Stimulated activated CD4-positive, alpha-beta T cell treated with anti-CD3 and anti-CD28 coated beads, Interleukin-2, amount 100 ng/mL, for 4 hours (primary cell): ENCODE measurements at places on chromosomes 11 and 22.

DNA sequence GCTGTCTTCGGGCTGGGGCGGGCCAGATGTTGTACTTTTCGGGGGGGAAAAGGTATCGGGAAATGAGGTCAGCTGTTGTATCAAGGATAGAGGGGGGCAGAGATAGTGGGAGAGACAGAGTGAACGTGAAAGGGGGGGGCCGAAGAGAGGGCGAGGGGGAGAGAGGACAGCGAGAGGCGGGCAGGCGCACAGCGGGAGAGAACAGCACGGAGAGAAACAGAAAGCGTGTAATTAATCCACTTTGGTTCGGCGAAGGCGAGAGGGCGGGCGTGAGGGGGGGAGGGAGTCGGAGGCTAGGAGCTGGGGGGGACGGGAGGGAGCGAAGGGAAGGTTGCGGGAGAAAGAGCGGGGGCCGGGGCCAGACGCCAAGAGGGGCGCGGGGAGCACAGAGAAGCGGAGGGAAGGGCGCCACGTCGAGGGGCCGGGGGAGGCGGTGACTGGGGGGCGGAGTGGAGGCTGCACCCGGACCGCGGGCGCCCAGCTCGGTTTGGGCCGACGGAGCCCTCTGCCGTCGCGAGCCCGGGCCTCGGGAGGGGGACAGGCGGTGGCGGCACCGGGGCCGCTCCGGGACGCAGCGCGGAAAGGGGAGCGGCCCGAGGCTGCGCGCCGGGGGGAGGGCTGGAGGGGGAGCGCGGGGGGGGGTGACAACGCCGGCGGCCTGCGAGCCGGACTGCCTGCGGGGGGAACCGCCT is 612 bp downstream of the IGF2 start:
- DNase-seq, result no peak

DNA sequence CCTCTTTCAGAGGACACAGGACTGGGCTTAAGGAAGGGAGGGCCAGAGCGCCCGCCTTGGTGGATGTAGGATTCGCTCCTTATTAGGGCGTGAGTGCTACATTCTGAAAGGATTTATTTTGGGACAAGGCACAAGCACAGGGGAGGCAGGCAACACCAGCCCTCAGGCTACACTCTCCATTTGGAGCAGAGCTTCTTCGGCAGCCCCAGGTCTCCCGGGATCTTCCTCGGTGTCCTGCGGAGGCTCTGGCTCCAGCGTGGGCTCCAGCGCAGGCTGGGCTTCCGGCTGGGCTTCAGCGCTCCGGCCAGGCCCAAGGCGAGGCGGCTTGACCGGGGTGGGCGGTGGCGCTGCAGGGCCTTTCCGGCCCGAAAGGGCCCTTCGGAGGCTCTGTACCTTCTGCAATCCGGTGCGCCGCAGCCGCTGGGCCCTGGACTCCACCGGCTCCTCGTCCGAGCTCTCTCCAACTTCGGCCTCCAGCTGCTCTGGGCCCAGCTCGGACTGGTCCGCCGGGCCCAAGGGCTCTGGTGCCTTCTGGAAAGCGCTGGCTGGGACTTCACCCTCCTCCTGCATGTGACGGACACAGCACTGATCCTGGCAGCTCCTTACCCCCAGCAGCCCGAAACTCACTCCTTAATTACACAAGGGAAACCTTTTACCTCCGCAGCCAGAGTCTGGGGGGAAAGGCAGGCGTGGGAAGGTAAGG is 1.1 kb downstream of the CAVIN3 start:
- DNase-seq, result no peak

DNA sequence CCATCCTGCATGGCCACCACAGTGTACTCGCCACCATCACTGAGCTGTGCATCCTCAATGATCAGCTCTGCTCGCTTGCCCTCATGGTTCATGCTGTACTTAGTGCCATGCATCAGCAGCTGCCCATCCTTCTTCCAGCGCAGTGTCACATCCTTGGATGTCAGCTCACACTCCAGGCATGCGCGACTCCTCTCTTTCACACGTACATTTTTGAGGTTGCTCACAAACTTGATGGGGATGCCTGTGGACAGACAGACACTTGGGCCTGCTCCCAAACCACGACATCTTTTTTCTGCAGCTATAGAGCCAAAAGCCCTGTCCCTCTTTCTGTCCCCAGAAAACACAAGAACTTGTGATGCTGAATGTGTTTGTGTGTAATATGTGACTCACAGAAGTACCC is 10.5 kb downstream of the IGSF22 start:
- DNase-seq, result no peak

DNA sequence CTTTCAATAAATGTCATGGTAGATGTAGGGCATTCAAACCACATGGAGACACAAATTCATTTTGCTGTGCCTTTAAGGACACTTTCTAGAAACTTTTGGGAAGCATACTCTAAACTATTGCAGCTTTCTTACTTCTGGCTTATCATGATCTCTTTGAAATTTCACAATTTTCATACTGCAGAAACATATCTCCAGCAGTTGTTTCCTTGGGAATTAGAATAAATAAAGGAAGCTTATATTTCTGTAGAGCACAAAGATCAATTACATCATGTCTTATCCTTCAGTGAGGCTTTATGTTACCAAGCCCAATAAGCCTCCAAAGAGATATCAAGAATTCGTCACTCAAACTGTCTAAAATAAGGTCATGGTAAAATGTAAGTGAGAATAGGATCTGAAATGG is 74.5 kb upstream of the RAB38 start:
- DNase-seq, result no peak

GRCh38 chr22:27128461-27129085 is 471.2 kb downstream of the MIAT start:
- no peak for DNase-seq

- DNase-seq, result no peak
These were observed 549.3 kb downstream of the OPCML start for GRCh38 chr11:132982772-132983640.

- DNase-seq, result no peak
These were observed 134.3 kb upstream of the SESN3 start for GRCh38 chr11:95365348-95365747.

- no peak for DNase-seq
These were observed 28.9 kb upstream of the TMA7B start for GRCh38 chr22:39931251-39931650.

- DNase-seq, result no peak
These were observed 42.7 kb downstream of the SCN3B start for GRCh38 chr11:123611698-123612097.

DNA sequence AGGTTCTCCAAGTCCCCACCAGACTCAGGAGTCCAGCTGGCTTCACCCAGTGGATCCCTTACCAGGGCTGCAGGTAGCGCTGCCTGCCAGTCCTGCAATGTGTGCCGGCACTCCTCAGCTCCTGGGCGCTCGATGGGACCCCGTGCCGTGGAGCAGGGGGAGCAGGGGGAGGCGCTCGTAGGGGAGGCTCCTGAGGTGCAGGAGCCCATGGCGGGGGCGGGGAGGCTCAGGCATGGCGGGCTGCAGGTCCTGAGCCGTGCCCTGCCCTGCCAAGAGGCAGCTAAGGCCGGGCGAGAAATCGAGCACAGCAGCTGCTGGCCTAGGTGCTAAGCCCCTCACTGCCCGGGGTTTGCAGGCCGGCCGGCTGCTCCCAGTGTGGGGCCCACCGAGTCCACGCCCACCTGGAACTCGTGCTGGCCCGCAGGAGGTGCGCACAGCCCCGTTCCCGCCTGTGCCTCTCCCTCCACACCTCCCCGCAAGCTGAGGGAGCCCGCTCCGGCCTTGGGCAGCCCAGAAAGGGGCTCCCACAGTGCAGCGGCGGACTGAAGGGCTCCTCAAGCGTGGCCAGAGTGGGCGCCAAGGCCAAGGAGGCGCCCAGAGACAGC is 792.9 kb upstream of the CCDC179 start:
- DNase-seq, result no peak

DNA sequence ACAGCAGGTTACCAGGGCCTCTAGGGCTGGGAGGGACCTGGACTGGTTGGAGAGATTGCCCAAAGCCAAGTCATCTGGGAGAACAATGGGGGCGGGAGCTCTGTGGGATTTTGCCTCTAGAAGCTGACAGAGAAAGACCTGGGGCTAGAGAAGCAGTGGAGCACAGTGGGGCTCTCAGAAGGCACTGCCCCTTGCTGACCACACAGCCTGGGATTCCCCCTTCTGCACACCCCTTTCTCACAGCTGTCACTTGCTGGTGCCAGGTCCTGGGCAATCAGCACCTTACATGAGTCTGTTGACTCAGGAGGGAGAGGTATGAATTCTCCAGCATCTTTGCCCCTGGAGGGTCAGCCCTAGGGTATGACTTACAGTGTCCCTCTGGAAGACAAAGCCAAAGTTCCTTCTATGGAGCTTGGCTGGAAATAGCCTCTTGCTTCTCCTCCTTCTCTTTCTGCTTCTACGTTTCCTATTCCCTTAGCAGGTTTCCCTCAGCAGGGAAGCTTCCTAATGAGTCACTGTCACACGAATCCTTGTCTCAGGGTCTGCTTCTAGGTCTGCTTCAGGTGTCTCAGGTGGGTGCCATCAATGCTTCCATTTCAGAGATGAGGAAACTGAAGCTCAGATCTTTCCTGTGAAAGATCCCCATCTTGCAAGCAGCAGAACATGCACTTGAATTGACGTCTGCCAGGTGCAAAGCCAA is 27.0 kb downstream of the GDPD5 start:
- DNase-seq, result no peak

- no peak for DNase-seq
These were observed 35.1 kb downstream of the RRP8 start for GRCh38 chr11:6568191-6568918.

- DNase-seq, result no peak
These were observed 116.0 kb upstream of the ANO1 start for GRCh38 chr11:69962152-69962551.

- no peak for DNase-seq
These were observed 11.7 kb downstream of the GUCD1 start for GRCh38 chr22:24543185-24543601.

GRCh38 chr11:130400781-130401483 is 27.5 kb downstream of the ADAMTS8 start:
- no peak for DNase-seq
